Cerebellar cortex (tissue), 1 donor: ENCODE measurements at places on chromosomes 2 and 18.

GRCh38 chr18:22545066-22545760 is 127.5 kb upstream of the CTAGE1 start:
- no peak for DNase-seq

GRCh38 chr2:199261936-199262335 is 195.8 kb downstream of the SATB2 start:
- DNase-seq = no peak

- DNase-seq = no peak
These were observed 12.3 kb downstream of the FASTKD1 start for GRCh38 chr2:169561364-169561763.

DNA sequence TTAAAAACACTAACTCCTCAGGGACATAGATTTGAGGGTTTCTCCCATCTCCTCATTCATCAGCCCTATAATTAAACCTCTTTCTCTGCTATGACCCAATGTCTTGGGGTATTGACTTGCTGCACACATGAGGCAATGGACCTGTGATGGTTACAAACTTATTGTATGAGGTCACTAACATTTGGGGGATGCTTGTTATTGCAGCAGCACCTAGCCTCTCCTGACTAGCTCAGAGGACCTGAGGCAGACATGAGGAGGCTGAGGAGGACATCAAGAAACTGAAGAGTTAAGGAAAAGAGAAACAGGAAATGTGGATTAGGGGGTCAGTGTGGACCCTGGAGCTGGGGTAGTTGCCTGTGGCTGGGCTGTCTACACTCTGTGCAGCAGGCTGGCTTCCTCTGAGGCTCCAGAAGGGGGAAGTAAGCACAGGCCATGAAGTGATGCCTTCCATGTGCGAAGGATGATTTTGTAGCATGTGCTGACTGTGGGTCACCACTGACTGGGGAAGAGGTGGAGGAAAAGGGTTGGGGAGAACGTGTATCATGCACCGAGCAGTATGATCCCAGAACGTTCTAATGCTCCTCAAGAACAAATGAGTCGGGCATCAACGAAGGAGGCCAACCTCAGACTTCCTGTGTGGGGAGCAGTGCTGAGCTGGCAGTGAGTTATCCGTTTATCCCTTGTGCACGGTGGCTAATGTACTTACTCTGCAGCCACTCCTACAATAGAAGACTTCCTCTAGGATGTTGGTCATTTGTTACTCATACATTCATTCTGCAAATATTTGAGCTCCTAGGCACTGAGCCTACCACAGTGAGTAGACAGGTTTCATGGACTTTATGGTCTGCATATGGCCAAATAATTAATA is 42.1 kb upstream of the RFX8 start:
- DNase-seq = no peak

- no peak for DNase-seq
These were observed 103.9 kb upstream of the XIRP2 start for GRCh38 chr2:166784296-166784946.

DNA sequence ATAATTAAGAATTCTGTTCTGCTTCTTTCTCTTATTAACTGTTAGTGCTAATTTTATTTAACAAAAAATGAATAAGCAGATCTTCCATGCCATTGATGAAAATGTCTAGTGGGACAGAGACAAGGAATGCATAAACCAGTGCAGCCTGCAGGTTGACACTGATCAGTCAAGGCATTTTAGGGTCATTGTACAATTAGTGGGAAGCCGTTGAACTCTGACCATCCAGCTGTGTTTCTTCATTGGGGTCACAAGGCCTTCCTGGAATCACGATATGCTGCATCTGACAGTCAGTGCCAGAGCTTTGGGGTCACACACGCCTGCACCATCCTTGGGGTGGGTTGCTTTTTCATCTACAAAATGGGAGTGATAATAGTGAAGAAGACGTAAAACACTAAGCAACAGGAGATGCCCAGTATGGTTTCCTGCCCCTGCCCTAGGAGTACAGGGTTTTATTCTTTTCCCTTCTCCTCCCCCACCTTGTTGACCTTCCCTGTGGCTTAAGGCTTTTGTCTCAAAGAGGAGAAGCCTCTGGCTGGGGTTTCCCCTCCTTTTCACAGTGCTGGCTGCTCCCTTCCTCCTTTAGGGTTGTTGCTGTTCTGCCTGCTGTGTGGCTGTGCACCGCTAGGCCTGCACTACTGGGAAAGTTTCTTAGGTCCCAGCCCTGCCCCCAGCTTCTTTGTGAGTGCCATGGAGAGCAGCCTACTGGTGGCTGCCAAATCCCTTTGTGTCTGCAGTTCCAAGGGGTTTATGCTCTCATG is 245.6 kb downstream of the TPGS2 start:
- no peak for DNase-seq

DNA sequence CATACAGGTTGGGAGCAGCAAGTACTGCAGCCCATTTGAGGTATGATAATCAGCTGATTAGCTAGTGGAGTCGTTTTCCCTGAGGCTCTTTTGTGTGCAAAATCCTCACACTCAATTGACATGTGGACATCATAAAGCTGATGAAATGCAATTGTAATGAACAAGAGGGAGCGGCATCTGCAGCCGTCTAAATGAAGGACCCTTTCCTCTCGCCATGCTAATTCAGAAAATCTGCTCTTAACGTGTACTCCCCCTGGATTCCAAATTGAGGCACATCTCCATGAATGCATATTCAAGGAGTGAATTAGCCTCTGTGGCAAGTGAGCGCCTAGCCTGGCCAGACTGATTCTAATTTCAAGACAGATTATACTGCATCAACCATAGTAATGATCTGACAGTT is 260.9 kb upstream of the ATP5MC3 start:
- DNase-seq = no peak

- DNase-seq = no peak
These were observed 198.3 kb downstream of the GLI2 start for GRCh38 chr2:120933693-120934573.

DNA sequence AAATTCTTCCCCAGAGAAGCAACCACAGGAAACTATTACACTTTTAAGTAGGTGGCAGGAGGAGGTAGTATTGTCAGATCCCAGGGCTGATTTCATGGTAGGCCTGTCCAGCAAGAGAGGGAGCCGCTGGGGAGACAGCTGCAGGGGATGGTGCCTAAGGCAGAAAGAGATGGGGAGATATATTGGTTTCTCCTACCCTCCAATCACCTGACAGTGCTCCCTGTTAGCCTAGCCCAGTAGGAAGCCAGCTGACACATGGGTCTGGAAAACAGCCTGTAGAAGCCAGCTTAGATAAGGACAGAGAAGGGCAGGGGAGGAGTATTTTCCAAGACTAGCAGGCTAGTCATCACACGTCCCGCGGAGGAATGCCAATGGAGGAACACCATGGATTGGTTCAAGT is 8.2 kb upstream of the SPOPL start:
- DNase-seq = no peak

DNA sequence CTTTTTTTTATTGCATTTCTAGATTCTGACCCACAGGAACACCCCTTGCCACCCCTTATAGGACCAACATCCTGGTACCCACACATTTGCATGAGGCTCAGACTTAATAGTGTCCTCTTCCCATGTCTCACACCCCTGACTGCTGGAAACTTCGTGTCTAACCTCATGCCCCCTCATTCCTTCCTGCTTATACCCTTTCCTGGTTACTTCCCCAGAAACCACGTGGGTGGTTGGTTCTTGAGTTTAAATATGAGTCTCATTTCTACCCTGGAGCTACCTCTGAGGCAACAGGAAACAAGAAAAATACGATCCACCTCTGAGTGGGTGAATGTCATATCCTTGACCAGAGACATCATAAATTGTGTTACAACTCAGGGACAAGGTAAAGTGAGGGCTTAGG is 1.6 kb downstream of the TNP1 start:
- DNase-seq = no peak

DNA sequence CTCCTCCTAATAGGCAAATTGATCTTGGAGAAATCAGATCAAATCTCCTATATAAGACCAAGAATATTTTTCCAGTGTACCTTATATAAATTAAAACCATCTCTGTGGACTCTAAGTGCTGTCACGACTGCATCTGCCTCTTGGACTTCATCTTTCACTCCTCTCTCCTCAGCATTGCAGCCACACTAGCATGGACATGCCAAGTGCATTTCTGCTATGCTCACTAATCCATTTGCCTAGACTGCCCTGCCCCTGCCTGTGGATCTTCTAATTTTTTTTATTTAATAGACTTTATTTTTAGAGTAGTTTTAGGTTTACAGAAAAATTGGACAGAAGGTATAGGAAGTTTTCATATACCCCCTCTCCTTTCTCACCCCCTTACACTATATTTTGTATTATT is 146.7 kb upstream of the VWC2L start:
- DNase-seq = no peak

- no peak for DNase-seq
These were observed 93.4 kb downstream of the PARD3B start for GRCh38 chr2:204638471-204639194.

- DNase-seq = no peak
These were observed 3.4 kb upstream of the NARS1 start for GRCh38 chr18:57624988-57625387.

DNA sequence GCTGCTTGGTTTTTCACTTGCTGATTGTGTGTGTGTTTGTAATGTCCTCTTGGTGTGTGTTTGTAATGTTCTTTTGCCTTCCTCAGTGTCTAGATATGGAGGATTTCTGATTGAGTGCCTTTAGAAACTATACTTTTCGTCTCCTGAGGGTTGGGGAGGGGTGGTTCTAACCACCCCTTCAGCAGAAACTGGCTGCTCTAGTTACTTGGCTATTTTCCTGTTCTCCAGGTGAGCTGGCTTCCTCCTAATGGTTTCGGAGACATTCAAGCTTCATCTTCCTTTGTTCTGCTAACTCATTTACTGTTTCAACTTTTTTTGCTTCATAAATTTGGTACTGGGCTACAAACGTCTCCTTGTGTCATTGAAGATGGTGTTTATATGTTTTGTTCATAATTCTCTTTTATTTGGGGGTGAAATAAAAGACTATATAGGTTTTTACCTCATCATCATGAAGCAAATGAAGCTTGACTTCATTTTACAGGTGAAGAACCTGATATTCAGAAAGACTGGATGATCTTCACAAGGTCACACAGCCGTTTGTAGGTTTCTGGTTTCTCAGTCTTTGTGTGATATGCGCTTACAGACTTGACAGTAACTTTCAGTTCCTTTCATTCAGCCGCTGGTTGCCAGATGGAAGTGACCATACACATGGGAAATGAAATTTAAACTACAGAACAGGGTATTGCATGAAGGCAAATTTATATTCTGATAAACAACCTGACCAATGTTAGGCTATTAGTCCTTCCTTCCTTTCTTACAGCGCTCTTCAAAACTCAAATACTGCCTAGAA is 238.5 kb downstream of the GALR1 start:
- DNase-seq = no peak

DNA sequence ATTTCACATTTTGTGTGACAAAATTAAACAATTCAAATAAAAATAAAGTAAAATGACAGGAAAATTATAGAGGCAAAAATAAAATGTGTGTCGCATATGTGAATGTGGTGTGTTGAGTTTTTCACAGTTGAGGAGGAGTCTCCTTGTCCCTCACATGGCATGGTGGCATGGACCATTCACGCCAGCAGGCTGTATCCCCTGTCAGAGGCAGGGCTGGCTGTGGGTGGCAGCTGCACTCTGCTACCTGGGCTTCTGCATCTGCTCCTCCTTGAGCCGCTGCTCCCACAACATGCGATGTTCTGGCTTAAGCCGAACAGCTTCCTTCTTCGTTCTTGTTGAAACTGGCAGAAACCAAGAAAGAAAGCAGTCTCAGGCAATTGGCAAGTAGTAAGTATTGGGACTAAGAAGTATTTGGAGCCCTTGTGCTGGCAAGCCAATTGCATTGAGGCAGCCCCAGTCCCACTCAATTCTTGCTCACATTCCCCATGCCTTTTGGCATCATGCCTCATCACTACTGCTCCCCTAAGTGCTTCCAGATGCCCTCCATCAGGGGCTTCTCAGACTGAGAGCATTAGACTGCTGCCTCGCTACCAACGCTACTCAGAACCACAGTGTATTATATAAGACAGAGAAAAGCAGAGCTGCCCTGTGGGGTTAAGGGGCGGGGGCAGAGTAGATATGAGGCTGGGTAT is 177.9 kb upstream of the NABP1 start:
- no peak for DNase-seq

DNA sequence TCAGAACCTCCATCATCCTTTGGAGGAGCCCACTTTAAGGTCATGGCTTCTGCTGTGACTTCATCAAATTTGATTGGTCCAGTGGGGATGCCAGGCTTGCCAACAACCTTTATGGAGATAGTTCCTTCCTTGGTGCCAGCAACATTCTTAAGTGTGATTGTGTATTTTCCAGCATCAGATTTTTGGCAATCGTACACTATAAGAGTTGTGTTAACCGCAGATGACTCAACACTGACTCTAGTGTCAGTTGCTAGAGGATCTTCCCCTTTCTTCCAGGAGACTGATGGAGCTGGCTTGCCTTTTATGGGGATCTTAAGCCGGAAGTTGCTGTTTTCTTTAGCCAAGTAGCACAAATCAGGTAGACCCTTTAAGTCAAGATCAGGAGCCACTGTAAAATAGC is 98.7 kb downstream of the PLEKHA3 start:
- DNase-seq = no peak

GRCh38 chr2:215314896-215315295 is 3.0 kb downstream of the ATIC start:
- DNase-seq = no peak

GRCh38 chr18:74251297-74252038 is 40.3 kb downstream of the CYB5A start:
- DNase-seq = no peak

- DNase-seq = no peak
These were observed 46.3 kb downstream of the SH3RF3 start for GRCh38 chr2:109175350-109175678.

GRCh38 chr2:232523402-232523681 is 2.6 kb upstream of the CHRND start:
- DNase-seq = no peak

GRCh38 chr2:68693951-68694350 is 40.7 kb upstream of the ARHGAP25 start:
- no peak for DNase-seq

- no peak for DNase-seq
These were observed 2.6 kb downstream of the PMAIP1 start for GRCh38 chr18:59902131-59902992.

DNA sequence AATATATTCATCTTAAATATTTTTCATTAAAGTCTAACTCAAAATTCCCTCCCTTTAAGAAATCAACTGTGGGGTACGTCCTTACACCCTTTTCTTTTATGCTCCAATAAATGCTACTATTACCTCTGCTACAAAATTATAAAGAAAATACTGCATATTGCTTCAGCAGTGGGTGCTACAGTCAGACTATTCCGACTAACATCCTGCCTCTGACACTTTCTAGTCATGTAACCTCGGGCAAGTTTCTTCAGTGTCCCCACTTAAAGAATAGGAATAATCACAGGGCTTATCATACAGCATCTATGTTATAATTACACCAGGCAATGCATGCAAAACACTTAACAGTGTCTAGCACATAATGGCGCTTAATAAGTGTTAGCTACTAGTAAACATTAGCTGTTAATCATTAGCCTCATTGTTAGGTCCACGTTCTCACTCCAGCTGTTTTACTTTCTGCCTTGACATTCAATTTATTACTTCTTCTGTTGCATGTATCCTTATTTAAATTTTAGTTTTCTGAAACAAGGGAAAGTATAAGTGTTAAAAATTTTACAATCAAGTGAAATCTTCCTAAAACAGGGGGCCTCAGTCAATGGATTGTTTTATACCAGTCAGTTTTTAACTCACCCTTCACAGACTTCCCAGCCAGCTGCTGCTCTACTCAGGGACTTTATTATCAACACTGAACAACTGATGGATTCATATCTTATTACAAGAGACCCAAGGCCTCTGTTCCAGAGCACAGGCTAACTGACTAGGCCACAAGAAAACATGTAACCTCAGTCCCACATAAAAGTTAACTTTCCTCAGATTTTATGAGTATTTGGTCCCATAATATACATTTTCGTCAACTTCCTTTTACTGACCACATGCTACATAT is 54.0 kb downstream of the CLASP1 start:
- no peak for DNase-seq

- DNase-seq = peak; percentile 59
These were observed 200.6 kb downstream of the CTIF start for GRCh38 chr18:48739266-48740067.
